ENCODE measurements at places on chromosomes 16 and 17. TPM values are rescaled to one million over a fixed set of nuclear protein-coding genes. Genes with fewer than 3 reads are reported as not detected.

GRCh38 chr17:6753006-6753445, 2.8 kb upstream of the XAF1 start:
- H3K27ac ChIP-seq: peak overlapping the region; percentile 95
- H3K27me3 ChIP-seq: peaks cover 22% of the 10 kb centered on the region
- H3K4me3 ChIP-seq: no peak overlapping the region
- H3K36me3 ChIP-seq: no peaks in the 10 kb centered on the region
- H3K4me1 ChIP-seq: peaks cover 15% of the 10 kb centered on the region

- H3K27me3 ChIP-seq: peaks cover 6% of the 10 kb centered on the region
- peaks cover 5% of the 10 kb centered on the region for H3K4me1 ChIP-seq
- H3K4me3 ChIP-seq: no peak overlapping the region
- DNase-seq: no peak
Measured at GRCh38 chr16:17068524-17068923, 402.2 kb downstream of the XYLT1 start.

The TMC7 gene
- 1.9 TPM for total RNA-seq

DNA sequence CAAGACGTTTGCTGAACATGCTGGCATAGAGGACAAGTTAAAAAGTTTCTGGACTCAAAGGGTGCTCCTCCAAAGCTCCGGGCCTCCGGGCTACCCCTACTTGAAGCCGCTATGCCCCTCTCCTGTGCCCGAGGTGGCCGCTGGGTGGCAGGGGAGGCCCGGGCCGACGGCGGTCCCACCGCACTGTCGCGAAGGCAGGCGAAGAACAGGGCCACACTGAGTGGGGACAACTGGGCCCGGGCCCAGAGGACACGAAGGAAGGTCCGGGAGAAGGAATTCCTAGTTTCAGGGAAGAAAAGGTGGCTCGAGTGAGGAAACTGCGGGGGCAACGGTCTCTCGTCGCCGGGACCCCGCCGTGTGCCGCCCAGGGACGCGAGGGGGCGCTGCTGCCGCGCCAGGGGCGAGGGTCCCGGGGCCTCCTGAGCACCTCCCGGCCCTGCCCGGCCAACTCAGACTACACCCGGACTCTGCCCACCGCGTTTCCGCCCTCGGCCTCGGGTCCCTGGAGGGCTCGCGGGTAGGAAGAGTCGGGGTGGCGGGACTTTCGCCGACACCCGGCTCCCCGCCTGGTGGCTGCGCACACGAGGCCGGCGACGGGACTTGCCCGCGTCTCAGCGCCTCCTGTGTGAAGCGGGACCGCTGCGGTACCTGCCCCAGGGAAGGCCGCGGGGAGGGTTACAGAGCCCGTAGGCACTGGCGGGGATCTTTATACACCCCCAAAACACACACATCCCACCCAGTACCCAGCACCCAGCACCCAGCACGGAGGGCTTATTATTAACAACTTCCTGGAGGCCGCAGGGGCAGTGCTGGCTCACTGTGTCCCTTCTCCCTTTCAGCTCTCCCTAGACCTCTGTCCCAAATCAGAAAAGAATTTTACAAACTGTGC, 772 bp upstream of the CHCT1 start:
- H3K27ac ChIP-seq: peak overlapping the region; percentile 13
- H3K4me3 ChIP-seq: peak overlapping the region; percentile 69
- H3K36me3 ChIP-seq: no peaks in the 10 kb centered on the region
- peaks cover 6% of the 10 kb centered on the region for H3K4me1 ChIP-seq
- DNase-seq: peak; percentile 78
- H3K27me3 ChIP-seq: no peaks in the 10 kb centered on the region

- peaks cover 69% of the 10 kb centered on the region for H3K27me3 ChIP-seq
- DNase-seq: no peak
- no peak overlapping the region for H3K4me3 ChIP-seq
- peaks cover 2% of the 10 kb centered on the region for H3K4me1 ChIP-seq
- peaks cover 5% of the 10 kb centered on the region for H3K36me3 ChIP-seq
Measured at GRCh38 chr17:39209317-39210092, 9.4 kb downstream of the RPL19 start.

All from mesothelial cell of epicardium (in vitro differentiated cells).